Thyroid gland (tissue), 4 donors: ENCODE measurements at places on chromosomes 16 and 17.

- no peak for DNase-seq
These were observed 21.1 kb downstream of the CSNK2A2 start for GRCh38 chr16:58176608-58177352.

- no peak for DNase-seq
These were observed 19.2 kb downstream of the FAM234A start for GRCh38 chr16:253833-254232.

GRCh38 chr16:53905028-53905427 lies 201.1 kb downstream of the FTO start:
- DNase-seq: no peak

GRCh38 chr17:2705263-2705662 lies 6.3 kb downstream of the CLUH start:
- no peak for DNase-seq

- DNase-seq: no peak
These were observed 2.6 kb downstream of the ABR start for GRCh38 chr17:1177016-1177700.

- DNase-seq: no peak
These were observed 403.8 kb downstream of the SHISA9 start for GRCh38 chr16:13305019-13305755.

- no peak for DNase-seq
These were observed 15.3 kb downstream of the KLHL36 start for GRCh38 chr16:84663433-84664101.

- DNase-seq: no peak
These were observed 149.3 kb downstream of the RAB11FIP4 start for GRCh38 chr17:31540602-31541307.

DNA sequence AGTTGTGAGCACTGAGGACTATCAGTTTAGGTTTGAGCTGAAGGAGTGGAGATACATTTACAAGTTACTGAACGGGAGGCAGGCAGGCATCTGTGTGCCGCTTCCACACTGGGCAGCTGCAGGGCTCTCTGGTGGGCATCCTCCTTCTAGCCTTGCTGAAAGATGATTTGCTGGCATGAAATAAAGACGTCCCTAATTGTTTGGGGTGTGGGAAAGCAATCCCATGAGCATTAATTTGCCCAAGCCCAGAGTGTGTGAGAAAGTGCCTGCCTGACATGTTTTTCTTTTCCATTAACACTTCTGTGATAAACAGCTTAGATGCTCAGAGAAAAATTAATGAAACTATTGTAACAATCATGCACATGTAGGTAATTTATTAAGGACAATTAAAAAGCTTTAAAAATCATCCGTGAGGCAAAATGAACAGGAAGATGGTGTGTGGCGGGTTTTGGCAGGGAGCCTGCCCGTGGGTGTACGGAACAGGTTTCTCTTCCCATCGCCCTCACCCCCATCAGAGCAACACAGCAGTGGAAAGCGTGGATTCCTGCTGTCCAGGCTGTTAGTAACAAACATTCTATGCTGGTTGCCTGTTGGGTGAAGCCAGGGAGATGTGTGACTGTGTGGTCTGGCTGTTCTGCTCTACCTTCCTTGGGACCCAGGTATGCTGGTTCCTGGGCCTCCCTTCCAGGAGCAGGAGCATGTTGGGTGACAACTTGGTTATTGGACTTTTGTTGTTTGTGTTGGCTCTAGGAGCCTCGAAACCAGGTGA lies 191.9 kb downstream of the MSI2 start:
- DNase-seq: peak; percentile 21

DNA sequence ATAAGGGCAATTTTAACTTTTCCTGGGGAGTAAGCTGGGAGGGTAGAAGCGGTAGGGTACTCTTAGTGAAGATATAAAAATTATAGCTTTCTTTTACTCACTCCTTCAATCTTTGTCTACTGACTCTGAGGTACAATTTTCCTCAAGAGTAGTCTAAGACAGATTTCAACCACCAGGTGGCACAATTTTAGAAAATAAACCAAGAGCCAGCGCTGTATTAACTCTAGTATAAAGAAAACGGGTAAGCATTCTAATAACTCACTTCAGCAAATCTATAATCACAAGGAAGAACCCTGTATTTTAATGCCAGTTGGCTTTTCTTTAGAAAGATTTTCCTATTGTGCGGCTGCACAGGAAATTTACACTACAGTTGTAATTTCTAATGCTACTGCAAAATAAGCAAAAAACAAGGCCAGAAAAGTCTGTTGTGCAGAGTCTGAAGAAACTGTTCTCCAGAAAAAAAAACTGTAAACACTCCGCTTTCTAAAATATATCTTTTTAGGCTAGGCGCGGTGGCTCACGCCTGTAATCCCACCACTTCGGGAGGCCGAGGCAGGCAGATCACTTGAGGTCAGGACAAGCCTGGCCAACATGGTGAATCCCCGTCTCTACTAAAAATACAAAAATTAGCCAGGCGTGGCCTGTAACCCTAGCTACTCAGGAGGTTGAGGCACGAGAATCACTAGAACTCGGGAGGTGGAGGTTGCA lies 1.9 kb downstream of the CMC2 start:
- DNase-seq: peak; percentile 8

- no peak for DNase-seq
These were observed 45.3 kb downstream of the CPNE2 start for GRCh38 chr16:57137566-57138273.

DNA sequence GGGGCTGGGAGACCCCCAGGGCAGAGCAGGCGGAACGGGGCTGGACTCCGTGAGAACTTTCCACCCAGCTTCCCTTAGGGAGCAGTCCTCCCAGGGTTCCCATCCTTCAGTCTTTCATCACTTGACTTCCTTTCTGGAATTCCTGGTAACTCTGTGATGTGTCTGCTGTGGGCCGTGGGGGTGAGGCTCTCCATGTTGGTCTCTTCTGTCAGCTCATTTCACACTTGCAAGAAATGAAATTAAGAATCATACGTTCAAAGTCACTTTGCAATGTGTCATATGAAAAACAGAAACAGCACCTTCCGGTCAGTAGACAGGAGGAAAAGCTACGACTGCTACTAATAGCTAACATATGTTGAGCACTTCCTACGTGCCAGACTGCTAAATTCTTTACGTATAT lies 5.4 kb upstream of the BBS2 start:
- no peak for DNase-seq

DNA sequence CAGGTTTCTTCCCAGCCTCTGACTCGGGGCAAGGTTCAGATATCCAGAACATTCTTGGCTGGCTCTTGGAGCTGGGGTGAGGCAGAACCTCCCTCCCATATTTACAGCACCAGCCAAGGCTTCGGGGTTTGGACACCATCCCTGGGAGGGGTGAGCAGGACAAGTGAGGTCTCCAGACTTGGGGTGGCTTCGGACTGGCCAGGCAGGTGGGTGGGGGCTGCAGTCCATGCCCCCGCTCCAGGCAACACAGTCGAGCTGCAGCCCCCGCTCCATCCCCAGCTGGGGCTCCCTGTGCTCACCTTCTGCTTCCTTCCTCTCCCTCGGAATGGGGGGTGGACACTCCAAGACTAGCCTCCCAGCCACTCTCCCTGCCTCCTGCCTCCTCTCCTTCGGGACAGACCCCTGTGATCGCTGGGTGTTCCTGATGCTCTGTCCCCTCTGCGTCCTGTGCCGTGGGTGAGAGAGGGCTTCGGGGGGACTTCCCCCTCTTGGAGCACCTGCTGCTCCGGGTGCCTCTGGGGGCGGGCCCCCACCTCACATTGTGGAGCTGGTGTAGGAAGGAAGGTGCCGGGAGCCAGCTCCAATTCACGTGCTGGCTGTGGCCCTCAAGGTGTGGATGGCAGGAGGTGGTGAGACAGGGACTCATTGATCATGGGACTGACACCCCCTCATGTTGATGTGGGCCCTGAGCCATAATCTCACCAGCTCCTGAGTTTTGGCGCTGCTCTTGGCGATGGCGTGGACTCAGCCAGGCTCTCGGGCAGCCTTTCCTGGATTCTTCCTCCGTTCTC lies 189.2 kb downstream of the SEC14L1 start:
- peak; percentile 3 for DNase-seq
